ENCODE measurements at places on chromosomes 3 and 15. TPM values are rescaled to one million over a fixed set of nuclear protein-coding genes. Genes with fewer than 3 reads are reported as not detected.

NANOGP8 gene
- total RNA-seq: 0.27 TPM

MYEF2 gene
- 7.5 TPM for total RNA-seq

PLOD2 gene
- 8.1 TPM for total RNA-seq

LRCH3 gene
- 34.5 TPM for total RNA-seq

ZBTB47 gene
- 5.9 TPM for total RNA-seq

NME9 gene
- total RNA-seq: 1.1 TPM

ZBTB20 gene
- total RNA-seq: 78.4 TPM

CD96 gene
- 1.1 TPM for total RNA-seq

SPATA12 gene
- under 0.01 TPM for total RNA-seq

TTLL13 gene
- total RNA-seq: under 0.01 TPM

NUSAP1 gene
- 10.5 TPM for total RNA-seq
